ENCODE measurements at places on chromosomes 1 and 21. TPM values are rescaled to one million over a fixed set of nuclear protein-coding genes. Genes with fewer than 3 reads are reported as not detected.

DNA sequence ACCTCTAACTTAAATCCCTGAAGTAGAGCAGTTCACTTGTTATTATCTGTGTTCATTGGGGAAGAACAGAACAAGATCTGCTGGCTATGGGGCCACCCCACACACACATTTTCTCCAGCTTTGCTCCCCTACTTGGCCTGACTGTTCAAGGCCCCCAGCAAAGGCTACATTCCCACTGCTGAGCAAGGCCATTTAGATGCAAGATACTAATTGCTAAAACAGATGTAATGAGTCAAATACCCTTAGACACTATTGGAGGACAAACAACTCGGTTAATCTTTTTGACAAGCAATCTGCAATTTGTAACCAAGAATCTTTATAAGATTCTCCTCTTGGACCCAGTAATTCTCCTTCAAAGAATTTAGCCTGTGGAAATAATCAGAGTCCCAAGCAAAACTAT lies 67.7 kb downstream of the NAV1 start:
- no peak for DNase-seq

DNA sequence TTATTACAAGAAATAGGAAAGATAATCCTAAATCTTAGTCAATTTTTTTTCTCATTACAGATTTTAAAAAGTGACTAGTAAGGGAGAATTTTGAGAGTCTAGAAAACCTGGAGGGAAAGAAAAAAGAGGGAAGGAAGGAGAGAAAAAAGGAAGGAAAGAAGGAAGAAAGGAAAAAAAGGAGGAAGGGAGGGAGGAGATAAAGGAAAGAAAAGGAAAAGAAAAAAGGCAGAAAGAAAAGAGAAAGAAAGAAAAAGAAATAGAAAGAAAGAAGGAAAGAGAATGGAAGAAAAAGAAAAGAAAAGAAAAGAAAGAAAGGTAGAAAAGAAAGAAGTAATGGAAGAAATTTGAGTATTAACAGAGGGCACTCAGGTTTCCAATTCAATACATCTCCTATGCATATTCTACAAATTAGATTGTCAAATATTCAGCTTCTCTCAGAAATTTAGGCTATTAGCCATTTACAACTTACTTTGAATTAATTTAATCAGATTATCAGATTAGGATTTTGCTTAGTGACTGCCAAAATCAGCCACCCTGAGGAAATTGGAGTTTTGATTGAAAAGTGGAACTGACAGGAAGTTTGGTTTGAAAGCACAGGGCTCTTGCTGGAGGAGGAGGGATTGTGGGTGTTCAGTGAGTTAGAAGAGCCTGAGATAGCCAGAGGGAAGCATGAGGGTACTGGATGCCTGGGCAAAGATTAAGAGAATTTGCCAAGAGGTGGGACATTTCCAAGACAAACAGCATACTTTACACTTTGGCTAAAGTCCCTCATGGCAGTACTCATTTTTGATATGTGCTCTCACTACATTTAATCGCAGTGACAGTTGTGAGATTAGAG lies 677.8 kb downstream of the USP25 start:
- no peak for DNase-seq

DNA sequence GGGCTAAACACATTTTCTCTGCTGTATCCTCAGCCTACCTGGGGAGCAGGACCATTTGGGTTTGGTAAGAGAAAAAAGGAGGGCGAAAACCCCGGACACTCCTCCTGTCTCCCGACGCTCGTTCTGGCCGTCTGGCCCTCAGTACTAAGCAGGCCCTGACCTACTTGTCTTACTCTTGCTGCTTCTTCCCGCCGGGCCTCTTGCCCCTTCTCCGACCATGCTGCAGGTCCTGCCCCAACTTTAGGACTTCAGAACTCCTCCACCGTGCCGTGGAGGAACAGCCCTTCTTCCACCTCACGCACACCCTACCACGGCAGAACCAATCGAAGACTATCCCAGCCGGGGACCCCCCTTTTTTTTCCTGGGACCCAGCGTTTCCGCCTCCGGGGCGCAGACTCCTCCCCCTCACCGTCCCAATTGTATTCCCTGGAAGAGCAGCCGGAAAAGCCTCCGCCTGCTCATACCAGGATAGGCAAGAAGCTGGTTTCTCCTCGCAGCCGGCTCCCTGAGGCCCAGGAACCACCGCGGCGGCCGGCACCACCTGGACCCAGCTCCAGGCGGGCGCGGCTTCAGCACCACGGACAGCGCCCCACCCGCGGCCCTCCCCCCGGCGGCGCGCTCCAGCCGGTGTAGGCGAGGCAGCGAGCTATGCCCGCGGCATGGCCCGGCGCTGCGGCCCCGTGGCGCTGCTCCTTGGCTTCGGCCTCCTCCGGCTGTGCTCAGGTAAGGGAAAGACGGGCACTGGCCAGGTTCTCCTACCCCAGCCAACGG lies at the start of gene CHRNB2:
Gene CHRNB2 (plus strand): TSS at position 393 of the 771 bp plus-strand sequence. CDS start 267 bp downstream, at position 660.
- peak; percentile 69 for DNase-seq

GRCh38 chr1:38000529-38001455 lies 4.5 kb downstream of the FHL3 start:
- DNase-seq, result no peak

- DNase-seq, result no peak
Measured at GRCh38 chr1:79982211-79982610, 975.7 kb upstream of the ADGRL4 start.

- no peak for DNase-seq
Measured at GRCh38 chr1:228339766-228340685, 66.6 kb downstream of the TRIM11 start.

GRCh38 chr1:109931189-109931731 lies 20.6 kb downstream of the CSF1 start:
- DNase-seq, result peak; percentile 41

GRCh38 chr1:12090326-12090725 lies 27.2 kb downstream of the TNFRSF8 start:
- DNase-seq, result no peak

DNA sequence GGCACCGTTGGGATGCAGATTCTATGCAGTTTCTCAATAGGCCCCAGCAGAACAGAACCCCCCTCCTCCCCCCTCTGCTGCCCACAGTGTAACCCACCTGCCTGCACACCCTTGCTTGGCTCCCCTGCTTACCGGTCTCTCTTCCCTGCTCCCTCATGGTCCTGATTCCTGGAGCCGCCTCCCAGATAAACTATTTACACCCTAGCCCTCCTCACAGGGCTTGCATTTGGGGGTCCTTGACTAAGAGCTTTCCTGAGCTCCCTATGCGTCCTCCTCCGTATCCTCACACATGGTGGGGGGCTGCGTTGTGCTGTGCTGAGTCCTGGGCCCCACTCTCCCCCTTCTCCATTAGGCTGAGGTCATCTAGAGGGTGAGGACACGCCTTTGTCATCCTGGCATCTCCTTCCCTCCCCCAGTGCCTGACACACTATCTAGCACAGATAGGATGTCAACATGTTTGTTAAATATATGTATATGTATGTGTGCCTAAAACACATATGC lies 121.9 kb downstream of the GRIK3 start:
- no peak for DNase-seq

- DNase-seq, result no peak
Measured at GRCh38 chr1:7583291-7584096, 187.6 kb upstream of the VAMP3 start.

DNA sequence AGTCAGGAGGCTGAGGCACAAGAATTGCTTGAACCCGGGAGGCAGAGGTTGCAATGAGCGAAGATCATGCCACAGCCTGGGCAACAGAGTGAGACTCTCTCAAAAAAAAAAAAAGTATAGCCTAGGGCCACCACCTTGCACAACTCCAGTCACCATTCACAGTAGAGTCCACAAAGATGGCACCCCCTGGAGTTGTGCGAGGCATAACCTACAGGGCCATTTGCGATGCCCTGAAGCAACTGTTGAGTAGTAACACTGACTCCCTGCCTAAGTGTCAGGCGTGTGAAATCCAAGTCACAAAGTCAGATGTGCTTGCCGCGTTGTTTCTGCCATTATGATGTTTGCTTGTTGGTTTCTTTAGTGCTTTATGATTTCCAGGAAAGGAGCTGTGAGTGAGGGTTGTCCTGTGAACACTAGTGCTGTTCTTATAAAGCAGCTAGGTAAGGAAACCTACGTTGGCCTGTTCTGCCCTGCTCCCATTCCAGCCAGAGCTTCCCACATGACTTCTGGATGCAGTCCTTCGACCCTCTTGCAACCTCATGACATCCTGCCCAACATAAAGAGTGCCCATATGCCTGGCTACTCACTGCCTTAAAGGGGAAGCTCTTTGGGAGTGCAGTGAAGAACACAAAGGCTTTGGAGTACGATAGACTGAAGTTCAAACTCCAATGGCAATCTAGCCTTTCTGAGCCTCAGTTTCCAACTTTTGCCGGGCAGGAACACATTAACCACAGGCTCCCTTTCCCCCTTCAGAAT lies 29.8 kb downstream of the FHAD1 start:
- DNase-seq, result no peak

- no peak for DNase-seq
Measured at GRCh38 chr1:20442920-20443625, 42.9 kb downstream of the CAMK2N1 start.

- DNase-seq, result no peak
Measured at GRCh38 chr1:194829492-194829891, 1643.1 kb upstream of the B3GALT2 start.

DNA sequence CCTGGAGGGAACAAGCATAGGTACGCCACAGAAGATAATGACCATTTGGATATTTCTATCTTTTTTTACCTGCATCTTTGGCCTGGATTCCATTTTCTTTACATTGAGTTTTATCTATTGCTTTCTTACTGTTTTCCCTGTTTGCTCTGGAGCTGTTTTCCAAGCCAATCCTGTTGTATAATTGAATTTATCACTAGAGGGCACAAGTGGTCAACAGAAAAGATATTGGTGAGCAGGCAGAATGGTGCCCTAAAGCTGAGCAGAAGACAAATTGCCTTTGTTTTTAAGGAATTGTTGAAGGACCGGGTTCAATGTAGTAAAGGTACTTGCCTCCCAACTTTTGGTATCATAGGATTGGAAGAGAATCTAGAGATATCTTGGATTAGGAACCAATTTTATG lies 152.8 kb downstream of the PPP1R12B start:
- peak; percentile 41 for DNase-seq

DNA sequence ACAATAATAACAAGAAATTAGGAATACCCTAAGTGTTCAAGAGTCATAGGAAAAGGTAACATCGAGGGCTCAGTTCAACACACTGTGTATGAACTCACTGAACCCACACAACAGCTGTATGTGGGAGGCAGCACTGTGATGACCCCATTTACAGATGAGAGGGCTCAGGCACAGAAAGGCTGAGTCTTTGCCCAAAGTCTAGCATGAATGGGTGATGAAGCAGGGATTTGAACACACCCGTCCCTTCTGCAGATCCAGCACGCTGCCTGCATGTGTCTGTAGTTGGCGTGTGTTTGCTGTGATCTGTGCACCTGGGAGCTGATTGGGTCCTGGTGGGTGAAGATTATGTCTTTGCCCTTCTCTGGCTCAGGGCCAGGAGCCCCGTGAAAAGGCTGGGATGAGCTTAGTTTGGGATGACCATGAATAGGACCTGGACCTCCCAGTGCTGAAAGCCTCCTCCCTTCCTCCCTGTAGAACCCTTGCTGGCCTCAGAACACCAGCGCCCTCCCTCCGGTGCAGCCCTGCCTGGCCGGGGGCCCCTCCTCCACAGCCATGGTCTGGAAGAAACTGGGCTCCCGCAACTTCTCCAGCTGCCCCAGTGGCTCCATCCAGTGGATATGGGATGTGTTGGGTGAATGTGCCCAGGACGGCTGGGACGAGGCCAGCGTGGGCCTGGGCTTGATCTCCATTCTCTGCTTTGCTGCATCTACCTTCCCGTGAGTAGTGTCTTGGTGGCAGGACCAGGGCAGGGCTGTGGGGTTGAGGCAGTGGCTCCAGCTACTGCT lies 5.2 kb downstream of the SLC66A1 start:
- no peak for DNase-seq

- DNase-seq, result no peak
Measured at GRCh38 chr1:190540366-190540765, 62.7 kb upstream of the BRINP3 start.

- DNase-seq, result no peak
Measured at GRCh38 chr1:31843506-31843905, 27.7 kb upstream of the SPOCD1 start.

DNA sequence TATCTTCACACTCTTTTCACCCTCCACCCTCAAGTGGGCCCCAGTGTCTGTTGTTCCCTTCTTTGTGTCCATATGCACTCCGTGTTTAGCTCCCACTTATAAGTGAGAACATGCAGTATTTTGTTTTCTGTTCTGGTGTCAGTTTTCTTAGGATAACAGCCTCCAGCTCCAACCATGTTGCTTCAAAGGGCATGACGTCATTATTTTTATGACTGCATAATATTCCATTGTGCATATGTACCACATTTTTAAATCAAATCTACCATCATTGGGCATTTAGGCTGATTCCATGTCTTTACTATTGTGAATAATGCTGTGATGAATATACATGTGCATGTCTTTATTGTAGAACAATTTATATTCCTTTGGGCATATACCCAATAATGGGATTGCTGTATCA lies 140.3 kb downstream of the LYPLAL1 start:
- no peak for DNase-seq

The FRRS1 gene
- 2.2 TPM for polyA plus RNA-seq

The LY9 gene
- polyA plus RNA-seq, result 0.05 TPM

The DIO1 gene
- not detected for polyA plus RNA-seq

The ETV3L gene
- polyA plus RNA-seq, result not detected

The WNT4 gene
- 0.23 TPM for polyA plus RNA-seq

The MX2 gene
- 0.05 TPM for polyA plus RNA-seq

The CD48 gene
- not detected for polyA plus RNA-seq

The FNDC10 gene
- polyA plus RNA-seq, result 4.0 TPM

The GUCA2A gene
- not detected for polyA plus RNA-seq

The PCSK9 gene
- polyA plus RNA-seq, result 2.7 TPM

The CSMD2 gene
- not detected for polyA plus RNA-seq

The TRAPPC10 gene
- polyA plus RNA-seq, result 12.3 TPM

The CR1 gene
- not detected for polyA plus RNA-seq

Data from A549 (cell line).